ENCODE measurements at places on chromosomes 6 and 20.

DNA sequence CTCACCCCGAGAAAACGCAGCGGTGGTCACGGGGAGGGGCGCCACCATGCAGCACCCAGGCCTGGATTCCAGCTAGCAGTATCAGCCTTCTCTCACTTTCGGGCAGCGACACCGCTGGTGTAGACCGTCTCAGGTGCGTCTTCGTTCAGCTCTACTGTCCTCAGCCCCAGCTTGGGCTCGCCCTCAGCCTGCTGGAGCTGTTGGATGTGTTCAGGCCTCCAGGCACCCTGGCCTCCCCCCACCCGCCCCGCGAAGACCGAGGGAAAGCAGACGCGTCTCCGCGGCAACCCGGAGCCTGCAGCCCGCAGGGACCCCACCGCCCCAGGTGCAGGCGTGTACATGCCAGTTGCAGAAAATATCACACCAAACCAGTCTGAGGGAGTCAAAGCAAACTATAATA, 60.8 kb upstream of the CARMIL1 start:
- DNase-seq, result no peak

DNA sequence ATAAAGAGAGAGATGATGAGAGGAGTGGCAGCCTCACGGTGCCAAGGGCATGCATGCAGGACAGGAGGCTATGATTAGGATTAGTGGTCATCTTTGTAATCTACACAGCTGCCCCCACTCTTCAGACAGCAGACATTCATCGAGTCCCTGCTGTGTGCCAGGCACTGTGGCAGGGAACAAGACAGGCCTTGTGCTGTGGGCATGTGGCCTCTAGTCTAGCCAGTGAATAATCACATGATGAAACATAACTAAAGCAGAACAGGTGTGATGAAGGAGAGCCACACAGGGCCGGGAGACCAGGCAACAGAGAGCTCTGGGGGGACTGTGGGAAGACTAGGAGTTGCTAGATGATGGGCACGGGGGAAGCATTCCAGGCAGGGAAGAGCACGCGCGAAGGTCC, 22.2 kb downstream of the TOX2 start:
- no peak for DNase-seq

GRCh38 chr6:83250235-83250634, 57.1 kb downstream of the RWDD2A start:
- DNase-seq, result no peak

DNA sequence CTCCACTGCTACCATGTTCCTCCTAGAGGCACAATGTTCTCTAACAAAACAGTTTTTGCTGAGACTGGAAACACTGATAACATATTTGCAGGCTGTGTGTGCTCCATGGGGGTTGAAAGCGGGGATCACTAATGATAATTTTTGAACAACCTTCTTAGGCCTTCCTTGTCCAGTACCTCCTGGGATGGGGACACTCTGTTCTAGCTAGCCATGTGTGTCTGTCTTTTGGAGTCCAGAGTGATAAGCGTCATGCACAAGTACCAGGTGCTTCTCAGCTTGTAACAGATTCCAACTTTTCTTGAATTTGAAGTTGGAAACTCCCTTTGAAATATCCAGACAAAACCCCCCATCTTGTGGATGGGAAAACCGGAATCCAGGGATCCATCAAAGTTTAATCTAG, 15.2 kb downstream of the PI3 start:
- no peak for DNase-seq

GRCh38 chr6:13248584-13248985, 79.8 kb downstream of the TBC1D7 start:
- no peak for DNase-seq

Data from hypothalamus (tissue), 51 donors.